Suppressor macrophage treated with lipopolysaccharide for 1 hour (primary cell): ENCODE measurements at places on chromosomes 2 and 18.
A peak's percentile ranks its signal among the peaks of the same experiment; 100 is the strongest.

GRCh38 chr2:143545949-143546255 is 416.7 kb downstream of the ARHGAP15 start:
- DNase-seq: no peak

DNA sequence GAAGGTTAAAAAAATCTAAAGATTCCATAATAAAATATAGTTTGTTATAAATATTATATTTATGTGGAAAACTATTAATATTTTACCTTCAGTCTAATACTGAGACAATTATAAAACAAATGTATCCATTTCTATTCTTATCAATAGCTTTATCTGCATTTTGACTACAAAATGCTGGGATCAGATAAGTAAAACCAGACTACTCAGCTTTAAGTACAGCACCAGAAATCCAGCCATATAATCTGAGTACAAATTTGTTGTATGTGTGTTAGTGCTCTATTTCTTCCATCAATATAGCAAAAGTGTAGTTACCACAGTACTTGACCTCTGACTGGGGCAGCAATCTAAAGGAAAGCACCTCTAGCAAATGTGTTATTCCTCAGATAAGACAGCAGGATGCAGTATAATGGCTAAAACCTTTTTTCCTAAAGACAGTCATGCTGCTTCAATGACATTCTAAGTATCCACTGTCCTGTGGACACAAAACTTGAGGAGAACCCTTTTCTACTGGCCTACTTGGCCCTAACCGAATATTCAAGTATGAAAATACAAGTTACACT is 68.1 kb downstream of the OLA1 start:
- DNase-seq: peak; percentile 3

- DNase-seq: peak; percentile 88
These were observed 175.2 kb downstream of the TGIF1 start for GRCh38 chr18:3624935-3625741.

GRCh38 chr2:139465789-139466188 is 685.6 kb upstream of the NXPH2 start:
- no peak for DNase-seq

DNA sequence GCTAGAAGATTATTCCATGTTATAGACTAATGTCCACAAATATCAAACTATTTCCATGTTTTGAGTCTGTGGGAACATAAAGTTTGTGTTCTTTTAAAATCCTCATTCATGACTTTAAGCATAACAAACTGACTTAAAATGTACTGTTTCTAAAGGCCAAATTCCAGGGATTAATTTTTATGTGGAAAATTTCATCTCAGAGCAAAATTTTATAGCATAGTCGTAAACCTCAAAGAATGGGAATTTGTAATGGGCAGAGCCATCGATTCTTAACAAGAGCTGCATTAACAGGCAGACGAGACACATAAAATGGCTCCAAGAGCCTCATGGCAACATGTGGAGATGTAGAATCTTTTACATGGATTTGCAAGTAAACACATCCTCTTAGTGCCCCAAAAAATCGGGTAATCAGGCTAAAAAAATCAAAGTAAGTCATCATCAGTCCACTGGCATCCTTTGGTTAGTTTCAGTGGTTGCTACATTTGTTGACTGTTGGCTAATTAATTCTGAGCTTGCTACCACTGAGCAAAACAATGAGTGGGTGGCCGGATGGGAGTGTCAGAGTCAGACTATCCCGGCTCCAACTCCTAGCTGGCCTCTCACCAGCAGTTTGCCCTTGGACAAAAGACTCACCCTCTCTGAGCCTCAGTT is 119.6 kb downstream of the FAM210A start:
- no peak for DNase-seq

- peak; percentile 98 for DNase-seq
These were observed 80.9 kb upstream of the SMAD7 start for GRCh38 chr18:49031511-49032188.

GRCh38 chr2:232097758-232098157 is 136.2 kb downstream of the DIS3L2 start:
- no peak for DNase-seq

GRCh38 chr2:10286216-10287037 is 16.3 kb upstream of the HPCAL1 start:
- no peak for DNase-seq

DNA sequence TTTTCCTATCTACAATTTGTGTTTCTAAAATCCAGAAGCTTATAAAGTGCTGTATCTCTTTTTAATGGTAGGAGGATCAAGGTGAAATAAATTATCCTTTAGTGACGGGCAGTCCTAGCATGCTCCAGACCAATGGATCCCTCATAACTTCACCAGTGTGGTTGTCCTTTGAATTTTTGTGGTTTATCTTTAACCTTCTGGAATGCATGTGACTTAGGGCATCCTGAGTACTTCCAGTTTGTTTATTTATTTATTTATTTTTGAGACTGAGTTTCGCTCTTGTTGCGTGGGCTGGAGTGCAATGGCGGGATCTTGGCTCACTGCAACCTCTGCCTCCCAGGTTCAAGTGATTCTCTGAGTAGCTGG is 40.4 kb downstream of the NUP35 start:
- no peak for DNase-seq

- no peak for DNase-seq
These were observed 543.7 kb downstream of the TRIB2 start for GRCh38 chr2:13260402-13260801.

DNA sequence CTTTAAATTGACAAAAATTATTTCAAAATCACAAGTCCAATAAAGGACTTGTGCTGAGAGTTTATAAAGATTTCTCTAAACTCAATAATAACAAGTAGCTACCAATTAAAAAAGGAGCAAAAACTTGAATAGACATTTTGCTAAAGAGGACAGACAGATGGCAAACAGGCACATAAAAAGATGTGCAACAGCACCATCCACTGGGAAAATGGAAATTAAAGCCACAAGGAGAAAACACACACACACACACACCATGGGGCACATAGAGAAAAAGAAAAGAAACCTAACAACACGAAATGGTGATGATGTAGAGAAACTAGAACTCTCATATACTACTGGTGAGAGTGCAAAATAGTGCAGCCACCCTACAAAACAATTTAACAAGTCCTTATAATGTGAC is 12.6 kb upstream of the SLC9A4 start:
- no peak for DNase-seq
